GM12864 (cell line): ENCODE measurements at places on chromosomes 11 and 22.

GRCh38 chr11:128310676-128311445 lies 276.5 kb downstream of the ETS1 start:
- DNase-seq: no peak

- no peak for DNase-seq
Observed at GRCh38 chr11:3614742-3615171, 27.0 kb downstream of the ART5 start.

DNA sequence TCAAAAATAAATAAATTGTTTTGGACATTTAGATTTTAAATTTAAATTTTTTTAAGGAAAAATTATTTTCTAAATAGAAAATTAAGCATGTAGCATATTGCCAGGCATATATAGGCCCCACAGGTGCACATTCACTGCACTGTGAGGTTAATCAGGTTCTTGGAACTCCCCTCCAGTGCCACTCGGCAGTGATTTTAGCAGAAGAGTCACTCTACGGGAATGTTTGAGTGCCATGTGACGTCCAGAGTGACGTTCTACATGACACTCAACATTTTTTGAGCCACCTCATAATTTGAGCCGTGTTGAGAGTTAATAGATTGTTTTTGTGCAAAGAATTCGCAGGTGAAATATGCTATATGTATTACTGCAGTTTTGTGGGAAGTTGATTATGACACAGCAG lies 77.4 kb downstream of the SWAP70 start:
- no peak for DNase-seq

DNA sequence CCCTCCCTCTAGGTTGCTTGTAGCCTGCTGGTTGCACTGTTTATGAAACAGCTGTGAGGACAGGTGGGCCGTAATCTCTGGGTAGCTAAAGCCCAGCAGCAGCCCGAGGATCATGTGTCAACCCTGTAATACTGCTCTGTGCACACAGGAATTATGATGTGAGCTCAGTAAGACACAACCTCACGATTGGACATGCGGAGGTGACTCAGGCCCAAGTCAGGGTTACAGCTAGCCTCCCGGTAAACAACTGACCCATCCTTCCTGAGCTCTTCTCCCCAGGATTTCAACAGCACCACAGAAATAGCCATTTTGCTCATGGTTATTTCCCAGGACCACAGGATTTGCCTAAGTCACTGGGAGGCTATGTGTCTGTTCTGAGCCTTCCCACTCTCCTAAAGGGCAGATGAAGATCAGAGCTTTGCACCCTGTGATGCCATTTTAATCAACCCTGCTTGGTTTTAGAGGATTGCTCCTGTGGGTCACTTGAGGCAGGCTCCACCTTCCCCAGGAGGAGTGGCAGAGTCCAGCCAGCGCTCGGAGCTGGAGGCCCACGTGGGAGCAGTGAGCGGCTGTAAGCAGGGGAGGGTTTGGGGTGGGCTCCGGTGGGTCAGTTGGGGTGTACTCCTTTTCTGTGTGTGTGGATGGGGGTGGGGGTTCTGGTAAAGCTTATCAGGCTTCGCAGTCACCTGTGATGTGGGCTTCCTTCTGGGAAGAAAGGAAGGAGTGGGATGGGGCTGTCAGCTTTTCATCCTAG lies at the start of gene AMPD3:
Gene AMPD3, plus strand, starts transcription at position 387 of the 754 bp plus-strand sequence. CDS start 6,256 bp downstream, outside the sequence.
- DNase-seq: no peak
